ENCODE measurements at places on chromosomes 2 and 18. TPM values are rescaled to one million over a fixed set of nuclear protein-coding genes. Genes with fewer than 3 reads are reported as not detected.

The PDE1A gene
- total RNA-seq = 0.32 TPM

The CCDC68 gene
- 2.2 TPM for total RNA-seq

The LIPG gene
- 11.0 TPM for total RNA-seq

DNA sequence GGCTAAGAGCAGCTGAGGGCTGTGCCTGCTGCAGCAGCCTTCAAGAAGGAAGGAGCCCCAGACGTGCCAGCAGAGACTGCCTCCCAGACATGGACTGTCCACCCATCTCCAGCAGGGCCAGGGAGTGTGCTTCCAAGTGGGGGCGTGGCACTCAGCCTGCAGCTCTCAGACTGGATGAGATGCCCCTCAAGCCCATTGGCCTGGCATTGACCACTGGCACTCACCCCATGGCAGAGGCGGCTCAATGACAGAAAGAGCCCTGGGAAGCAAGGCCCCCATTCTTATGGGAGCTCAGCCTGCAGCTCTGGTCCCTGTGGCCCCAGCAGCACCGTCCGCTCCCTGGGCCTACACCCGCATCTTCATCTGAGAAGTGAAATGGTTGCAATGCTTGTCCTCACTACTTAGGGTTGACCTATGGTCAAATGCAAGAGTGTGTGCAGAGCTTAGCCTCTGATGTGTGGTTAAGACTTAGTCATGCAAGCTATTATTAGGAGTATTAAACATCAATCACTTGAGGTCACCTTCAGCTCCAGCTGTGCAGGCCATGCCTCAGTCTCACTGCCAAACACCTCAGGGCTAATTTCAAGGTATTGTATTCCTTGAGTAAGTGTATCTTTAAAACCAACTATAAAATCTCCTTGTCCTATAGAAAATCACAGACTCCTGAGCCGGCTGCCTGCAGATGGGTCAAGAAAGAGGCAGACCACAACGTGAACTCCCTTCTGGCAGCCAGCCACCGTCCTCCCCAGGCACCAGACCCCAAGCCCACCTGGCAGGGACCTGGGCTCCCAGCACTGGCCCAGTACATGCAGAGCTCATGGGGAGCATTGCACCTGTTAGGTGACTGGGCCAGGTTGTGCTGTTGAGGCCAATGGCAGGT, 194.8 kb downstream of the NDUFA10 start:
- no peak for DNase-seq

DNA sequence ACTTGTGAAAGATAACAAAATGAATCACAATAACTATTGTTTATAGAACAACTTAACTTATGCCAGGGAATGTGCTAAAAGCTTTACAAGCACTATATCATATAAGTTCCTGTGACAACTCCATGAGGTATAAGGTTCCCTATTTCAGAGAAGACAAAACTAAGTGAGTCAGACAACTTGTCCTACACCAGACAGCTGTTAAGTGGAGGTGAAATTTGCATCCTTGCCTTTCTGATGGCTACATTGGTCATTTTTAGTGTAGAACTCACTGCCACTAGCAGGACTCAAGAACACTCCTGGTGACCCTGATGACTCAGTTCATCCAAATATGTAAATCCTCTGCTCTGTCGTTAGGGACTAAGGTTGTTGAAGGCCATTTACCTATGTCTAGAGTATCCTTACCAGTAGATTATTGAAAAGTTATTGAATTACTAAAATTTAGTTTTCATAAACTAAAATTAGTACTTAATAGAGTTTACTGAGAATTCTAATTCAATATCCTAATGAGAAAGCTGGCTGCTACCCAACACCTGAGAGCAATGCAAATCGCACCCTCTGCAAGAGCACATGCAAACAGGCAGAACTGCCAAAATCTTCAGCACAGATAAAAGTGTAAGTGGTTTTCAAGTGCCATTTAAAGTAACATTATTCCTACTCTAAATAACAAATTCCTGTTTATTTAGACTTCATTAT, 636.2 kb downstream of the NRXN1 start:
- DNase-seq = no peak

DNA sequence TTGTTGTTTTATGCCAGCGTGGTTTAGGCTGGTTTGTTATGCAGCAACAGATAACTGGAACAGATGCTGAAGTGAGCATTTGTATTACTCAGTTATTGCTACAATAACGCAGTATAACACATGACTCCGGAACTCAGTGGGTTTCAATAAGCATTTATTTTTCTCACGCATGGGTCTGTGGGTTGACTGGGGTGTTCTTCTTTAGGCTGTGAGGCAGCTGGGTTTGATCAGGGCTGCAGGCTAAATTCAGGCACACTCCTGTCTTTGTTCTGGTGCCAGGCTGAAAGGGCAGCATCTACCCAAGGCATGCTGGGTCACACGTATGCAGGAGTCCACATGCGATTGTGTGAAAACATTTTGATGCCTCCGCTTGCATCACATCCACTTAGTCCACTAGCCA, 3.8 kb upstream of the SLC1A4 start:
- DNase-seq = no peak

DNA sequence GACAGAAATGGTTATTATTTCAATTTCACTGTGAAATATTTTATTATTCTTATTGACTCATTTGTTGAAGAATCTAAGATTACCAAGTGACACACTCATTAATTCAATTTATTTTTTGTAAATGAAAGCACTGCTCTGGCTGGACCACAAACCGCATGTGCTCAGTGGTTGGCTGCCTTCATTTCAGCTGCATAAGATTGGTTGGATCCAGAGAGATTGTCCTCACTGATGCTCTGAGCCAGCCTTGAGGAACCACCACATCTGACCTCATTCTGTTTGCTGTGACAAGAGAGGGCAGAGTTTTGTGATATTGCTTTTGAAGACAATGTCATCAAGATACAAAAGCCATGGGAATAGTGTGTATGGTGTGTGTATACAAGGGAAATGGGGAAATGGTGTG, 192.1 kb downstream of the CYRIA start:
- no peak for DNase-seq

- no peak for DNase-seq
Measured at GRCh38 chr2:230658877-230659652, 53.6 kb upstream of the CAB39 start.

GRCh38 chr2:231057590-231057989, 923 bp downstream of the PSMD1 start:
- peak; percentile 27 for DNase-seq

DNA sequence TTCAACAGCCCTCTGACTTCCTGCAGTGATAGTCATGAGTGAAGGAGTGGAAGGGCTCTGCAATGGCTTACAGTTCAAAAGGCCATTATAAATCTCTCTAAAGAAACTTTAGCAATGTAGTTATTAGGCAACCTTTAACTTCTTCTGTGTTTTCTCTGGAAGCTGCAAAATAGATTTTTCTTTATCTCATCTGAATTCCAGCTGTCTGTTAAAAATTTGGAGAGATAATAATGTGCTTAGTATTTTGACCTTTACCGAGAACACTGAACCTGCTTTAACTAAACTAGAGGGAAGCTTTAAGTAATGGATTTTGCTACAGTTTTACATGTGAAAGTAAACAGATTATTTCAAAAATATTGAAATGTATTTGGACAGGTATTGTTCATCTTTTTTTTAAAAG, 847.9 kb downstream of the ERBB4 start:
- no peak for DNase-seq

Measured in astrocyte (in vitro differentiated cells and primary cell).